ENCODE measurements at places on chromosomes 1 and 21. TPM values are rescaled to one million over a fixed set of nuclear protein-coding genes. Genes with fewer than 3 reads are reported as not detected.

S100A5 gene
- not detected for polyA plus RNA-seq

GRCh38 chr21:29368906-29369305 lies 70.2 kb downstream of the BACH1 start:
- DNase-seq = no peak

SPTA1 gene
- 9.9 TPM for polyA plus RNA-seq

DNA sequence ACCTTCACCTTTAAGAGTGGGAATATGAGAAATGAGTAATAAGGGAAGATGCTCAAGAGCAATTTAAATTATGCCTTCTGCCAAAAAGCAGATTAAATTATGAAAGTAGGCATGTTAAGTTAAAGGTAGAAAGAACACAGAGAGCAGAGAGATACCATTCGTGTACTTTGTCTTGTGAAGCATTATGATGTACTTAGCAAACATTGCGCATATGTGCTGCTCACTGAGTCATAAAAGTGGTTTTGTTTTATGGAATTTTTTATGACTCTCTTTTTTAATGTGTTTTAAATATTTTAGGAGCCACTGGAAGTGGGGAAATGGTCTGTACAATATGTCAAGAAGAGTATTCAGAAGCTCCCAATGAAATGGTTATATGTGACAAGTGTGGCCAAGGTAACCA lies 35.3 kb downstream of the MTF2 start:
- no peak for DNase-seq

GRCh38 chr1:21022279-21023040 lies 154.2 kb downstream of the EIF4G3 start:
- DNase-seq = peak; percentile 47

DNA sequence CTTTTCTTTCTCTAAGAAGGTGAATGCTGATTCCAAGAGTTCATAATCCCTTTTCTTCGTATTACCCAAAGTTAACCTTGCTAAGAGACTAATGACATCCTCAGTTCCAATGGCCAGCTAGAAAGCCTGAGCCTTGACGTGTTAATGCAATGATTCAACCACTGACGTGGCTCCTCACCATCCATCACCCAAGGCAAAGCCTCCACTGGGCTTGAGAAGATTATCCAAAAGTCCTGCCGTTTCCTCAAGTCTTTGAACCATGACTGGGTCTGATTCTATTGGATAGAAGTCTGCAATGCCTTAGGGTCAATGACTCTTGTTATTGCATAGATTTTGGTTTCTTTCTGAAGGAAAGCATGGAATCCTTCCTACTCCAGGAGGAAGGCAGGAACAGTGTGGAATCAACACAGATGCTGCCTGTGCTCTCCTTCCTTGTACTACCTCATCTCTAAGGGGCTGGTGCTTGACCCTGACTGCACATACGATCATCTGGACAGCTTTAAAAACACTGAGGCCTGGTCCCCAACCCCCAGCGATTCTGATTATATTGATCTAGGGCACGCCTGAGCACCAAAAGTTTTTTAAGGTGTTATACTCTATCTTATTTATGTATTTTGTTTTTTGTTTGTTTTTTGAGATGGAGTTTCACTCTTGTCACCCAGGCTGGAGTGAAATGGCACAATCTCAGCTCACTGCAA lies 69.3 kb upstream of the ANGPTL1 start:
- no peak for DNase-seq

DNA sequence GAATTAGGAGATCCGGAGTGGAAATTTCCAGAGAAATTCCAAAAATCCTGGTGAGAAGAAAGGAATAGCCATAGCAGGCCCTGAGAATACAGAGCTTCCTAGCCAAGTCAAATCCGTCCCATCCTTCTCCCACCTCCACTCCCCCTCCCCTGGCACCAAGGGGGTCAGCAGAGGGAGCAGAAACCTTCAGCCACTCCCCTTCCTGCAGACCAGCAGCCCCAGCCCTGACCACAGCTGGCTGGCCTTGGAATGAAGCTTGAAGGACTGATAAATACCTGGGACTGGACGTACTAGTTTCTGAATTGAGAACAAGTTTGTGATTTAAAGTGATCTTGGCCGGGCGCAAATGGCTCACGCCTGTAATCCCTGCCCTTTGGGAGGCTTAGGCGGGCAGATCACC lies 13.8 kb upstream of the RIPPLY3 start:
- no peak for DNase-seq

DNA sequence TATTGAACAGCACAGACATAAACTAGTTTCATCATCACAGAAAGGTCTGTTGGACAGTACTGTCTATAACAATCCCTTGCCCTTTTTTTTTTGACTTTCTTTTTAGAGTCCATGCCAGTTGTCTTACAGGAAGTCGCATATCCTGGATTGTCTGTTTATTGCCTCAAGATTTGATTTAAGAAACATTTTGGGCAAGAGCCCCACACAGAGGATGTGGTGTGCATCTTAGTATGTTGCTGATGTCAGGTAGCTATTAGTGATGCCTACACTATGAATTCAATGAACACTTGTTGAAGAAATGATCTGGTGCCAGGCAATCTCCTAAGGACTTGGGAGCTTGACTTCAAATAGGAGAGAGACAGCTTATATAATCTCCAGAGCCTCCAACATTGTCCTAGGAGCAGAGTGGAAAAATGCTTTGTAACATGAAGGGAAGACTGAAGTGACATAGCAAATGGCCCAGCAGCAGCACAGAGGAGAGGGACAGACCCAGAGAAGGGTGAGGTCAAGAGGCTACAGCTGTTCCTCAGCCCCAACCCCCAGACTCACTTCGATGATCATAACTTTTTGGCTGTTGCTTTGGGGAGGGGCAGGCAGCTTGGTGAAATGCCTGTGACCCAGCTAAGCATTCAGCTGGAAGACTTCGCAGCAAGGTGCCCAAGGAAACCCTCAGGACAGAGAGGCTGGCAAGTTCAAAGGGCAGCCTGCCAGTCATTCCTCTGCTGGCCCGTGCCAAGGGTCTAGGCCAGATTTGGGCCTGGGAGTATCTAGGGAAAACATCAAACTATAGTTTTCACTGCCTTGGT lies 7.5 kb upstream of the RAB29 start:
- no peak for DNase-seq

DNA sequence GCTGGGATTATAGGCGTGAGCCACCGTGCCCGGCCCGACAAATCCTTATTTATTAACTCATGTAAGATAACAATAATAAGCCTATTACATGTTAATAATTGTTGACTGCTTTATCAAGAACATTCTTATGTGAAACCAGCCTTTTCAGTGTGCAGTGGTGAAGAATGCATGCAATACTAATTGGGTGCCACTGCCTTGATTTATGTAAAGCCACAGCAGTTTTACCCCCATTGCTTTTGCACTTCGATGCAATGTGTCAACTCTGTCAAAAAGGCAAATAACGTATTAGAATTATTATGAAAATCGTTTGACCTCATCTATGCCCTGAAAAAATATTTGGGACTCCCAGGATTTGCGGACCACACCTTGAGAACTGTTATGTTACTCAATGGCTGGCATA lies 18.3 kb downstream of the NPR1 start:
- DNase-seq = no peak

GRCh38 chr1:158053276-158053675 lies 59.8 kb downstream of the KIRREL1 start:
- no peak for DNase-seq

- no peak for DNase-seq
Measured at GRCh38 chr1:32045772-32046171, 27.0 kb upstream of the TMEM39B start.

DNA sequence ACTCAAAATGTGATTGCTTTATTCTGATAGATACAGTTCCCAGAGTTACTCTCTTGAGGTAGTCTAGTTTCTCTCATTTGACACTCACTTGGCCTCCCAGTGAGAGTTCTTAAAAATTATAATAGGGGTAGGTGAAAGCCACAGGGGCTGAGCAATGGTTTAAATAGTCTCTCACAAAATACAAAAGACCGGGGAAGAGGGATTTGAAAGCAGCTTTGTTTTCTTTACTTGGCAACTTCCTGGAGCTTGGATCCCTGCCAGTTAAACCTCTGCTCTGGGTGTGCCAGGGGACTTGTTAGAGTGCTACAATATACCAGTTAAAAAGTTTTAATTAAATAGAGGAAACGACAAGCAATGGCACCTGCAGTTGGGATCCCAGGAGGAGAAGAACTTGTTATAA lies 31.7 kb downstream of the OR13G1 start:
- DNase-seq = no peak

GRCh38 chr1:183699616-183700160 lies 46.6 kb upstream of the APOBEC4 start:
- no peak for DNase-seq

DNA sequence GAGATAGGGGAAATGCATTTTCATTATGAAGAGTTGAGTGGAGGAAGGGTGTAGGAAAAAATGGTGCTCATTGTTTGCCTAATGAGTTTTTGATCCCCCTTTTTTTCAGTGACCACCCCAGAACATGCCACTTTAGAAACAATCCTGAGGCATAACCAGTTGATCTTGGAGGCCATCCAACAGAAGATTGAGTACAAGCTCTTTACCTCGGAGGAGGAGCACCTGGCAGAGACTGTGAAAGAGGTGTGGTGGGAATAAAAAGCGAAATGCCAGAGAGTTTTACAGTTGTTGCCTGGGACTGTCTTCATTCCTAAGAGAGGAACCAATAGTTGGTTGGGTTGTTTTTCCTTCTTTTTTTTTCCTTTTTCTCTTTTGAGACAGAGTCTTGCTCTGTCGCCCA lies 54.3 kb upstream of the EPHA8 start:
- DNase-seq = no peak

GRCh38 chr1:25544819-25545218 lies 1.4 kb downstream of the LDLRAP1 start:
- DNase-seq = no peak

DNA sequence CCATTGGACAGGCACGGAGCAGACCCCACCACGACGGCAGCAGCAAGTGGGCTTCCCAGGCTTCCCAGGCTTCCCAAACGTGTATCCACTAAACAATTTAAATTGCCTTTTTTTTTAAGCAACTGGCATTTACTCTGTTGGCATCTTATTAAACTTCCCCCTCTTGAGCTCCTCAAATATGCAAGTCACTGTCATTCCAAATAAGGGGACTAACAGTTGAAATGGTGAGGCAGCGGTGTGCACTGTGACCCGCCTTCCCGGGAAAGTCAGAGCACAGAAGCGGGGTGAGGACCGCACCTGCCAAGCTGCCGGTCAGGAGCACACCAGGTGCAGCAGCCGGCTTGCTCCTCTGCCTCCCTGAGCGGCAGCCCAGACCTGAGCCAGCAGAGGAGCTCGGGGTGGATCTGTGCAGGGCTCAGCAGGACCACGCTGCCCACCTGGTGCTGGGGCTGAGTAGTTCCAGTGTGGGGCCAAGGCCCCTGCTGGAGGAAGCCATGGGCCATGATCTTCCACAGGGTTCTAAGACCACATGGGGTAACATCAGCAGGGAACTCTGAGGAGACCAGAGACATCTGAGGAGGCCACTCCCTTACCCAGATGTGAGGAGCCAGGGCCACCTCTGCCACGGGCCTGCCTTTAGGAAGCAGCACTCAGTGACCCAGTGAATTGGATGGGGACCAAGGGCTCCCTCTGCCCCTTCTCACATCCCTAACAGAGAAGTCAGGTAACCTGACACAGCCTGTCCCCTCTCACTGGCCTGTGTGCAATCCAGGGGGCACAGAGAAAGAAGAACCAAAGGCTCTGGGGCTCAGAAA lies 245.4 kb downstream of the NPHP4 start:
- peak; percentile 21 for DNase-seq

DNA sequence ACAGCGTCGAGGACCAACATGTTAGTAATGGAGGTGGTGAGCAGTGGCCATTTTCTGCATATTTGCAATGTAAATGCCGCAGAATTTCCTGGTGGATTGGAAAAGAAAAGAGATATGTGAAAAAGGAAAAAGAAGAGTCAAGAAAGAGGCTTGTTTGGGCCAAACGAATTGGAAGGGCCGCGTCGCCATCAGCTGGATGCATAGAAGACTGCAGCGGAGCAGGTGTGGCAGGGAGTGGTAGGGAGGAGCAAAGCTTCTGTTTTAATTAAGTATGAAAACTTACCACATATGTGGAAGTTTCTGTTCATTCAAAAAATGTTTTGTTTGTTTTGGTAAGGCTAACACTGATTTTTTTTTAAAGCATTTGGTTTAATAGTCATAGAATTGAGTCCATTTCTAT lies 690.7 kb downstream of the NCAM2 start:
- DNase-seq = no peak

- DNase-seq = no peak
Measured at GRCh38 chr1:201062511-201063091, 39.1 kb upstream of the KIF21B start.

KCNK1 gene
- 6.3 TPM for polyA plus RNA-seq

DNA sequence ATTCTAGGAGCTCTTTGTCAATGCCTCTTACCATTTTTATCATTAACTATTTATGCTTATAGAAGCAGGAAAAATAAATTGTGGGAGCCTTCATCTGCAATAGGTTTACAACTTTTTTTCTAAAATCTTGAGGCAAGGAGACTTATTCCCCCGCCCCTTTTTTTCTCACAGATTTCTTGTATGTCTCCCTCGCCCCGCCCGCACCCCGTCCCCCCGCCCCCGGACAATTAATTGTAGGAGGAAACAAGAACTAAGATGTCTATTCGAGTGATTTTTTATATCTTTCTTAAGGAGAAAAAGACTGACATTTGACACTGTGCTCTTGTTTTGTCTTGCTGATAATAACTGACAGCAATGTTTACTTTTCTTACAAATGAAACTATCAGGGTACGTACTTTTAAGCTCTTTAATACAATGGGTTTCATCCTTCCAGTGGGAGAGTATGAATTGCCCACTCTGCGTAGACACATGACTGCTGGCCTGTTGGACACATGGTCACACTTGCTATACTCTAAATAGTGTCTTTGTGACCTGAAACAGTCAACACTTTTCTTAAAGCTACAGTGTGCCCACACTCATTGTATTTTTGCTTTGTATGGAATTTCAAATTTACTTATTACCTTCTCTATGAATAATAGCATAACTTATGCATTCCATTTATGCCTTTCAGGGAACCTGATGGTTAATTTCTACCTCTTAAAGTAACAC lies 1.5 kb upstream of the IVNS1ABP start:
- DNase-seq = no peak

DNA sequence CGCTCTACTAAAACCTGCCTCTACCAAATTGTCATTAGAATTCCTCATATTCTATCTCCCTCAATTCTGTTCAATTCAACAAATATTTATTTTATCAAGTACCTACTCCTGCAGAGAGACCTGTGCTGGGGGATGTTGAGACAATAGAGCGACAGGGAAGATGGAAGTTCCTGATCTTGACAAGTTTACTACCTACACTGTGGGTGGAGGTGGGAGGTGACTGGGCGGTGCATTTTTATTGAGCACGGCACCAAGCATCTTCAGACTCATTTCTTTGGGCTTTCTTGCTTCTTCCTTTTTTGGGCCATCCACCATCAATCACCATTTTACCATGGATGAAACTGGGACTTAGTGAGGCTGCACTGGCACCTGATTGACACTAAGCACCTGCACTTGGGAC lies 61.3 kb downstream of the KIRREL1 start:
- DNase-seq = no peak

DNA sequence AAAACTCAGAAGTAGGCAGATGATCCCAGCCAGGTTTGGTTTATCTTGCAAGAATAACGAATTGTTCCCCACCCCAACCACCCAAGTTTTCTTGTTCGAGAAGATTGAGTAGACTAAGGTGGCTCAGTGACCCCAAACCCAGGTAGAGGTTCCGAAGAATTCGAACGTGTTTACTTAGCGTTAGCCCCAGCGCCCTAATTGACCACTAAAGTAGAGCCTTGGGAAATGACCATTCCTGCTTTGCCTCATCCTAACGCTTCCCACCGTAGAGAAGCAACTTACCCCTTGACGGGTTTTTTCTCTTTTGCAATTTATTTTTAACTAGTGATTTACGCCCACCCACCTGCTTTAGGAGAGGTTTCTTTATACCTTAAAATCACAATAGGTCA lies 870 bp downstream of the FBXO28 start:
- DNase-seq = no peak

ASCL5 gene
- polyA plus RNA-seq = 0.70 TPM

- no peak for DNase-seq
Measured at GRCh38 chr21:34984356-34985058, 64.6 kb downstream of the RUNX1 start.
